ENCODE measurements at places on chromosomes 13 and 19.

DNA sequence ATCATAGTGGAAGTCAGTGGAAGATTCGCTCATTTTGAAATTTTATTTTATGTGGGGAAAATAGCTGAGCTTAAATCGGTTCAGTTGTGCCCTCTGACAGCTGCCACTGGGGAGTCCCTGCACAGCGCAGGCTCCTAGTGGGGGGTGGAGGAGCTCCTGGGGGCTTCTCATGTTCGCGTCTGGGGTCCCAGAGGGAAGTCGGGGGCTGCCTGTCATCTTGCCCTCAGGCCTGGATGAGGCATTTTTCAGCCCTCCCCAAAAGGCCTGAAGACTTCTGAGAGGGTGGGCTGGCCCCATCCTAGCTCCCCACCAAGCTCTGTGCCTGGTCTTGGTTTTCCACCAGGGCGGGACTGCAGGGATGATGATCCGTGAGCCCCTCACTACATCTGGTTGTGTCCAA lies 82.1 kb downstream of the CHST8 start:
- no peak for DNase-seq

GRCh38 chr13:112058941-112059340 lies 8.0 kb upstream of the SOX1 start:
- DNase-seq = no peak

DNA sequence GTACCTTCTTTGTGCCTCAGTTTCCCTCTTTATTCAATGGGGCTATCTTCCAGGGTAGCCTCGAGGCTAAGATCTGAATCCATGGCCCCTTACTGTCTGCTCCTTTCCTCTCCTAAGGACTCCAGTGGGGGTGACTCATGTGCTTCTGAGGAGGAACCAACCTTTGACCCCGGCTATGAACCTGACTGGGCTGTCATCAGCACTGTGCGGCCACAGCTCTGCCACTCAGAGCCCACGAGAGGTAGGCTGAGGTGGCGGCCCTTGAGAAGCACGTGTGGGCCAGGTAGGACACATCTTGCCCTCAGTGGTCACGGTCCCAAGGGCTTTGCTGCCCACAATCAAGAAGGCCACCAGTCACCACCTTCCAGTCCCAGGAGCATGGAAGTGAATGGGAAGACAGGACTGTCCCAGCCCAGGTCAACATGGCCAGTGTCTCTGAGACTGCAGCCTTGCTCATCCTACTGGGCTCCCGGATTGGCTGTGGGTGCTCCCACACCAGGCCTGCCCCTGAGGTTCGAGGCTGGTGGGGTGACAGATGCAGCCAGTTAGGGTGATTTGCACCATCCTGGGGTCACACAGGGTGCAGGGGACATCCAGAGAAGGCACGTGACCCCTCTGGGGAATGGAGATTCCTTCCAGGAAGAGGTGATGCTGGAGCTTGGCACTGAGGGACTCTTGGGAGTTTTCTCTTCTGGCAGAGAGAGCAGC lies 2.8 kb downstream of the TBC1D17 start:
- no peak for DNase-seq

DNA sequence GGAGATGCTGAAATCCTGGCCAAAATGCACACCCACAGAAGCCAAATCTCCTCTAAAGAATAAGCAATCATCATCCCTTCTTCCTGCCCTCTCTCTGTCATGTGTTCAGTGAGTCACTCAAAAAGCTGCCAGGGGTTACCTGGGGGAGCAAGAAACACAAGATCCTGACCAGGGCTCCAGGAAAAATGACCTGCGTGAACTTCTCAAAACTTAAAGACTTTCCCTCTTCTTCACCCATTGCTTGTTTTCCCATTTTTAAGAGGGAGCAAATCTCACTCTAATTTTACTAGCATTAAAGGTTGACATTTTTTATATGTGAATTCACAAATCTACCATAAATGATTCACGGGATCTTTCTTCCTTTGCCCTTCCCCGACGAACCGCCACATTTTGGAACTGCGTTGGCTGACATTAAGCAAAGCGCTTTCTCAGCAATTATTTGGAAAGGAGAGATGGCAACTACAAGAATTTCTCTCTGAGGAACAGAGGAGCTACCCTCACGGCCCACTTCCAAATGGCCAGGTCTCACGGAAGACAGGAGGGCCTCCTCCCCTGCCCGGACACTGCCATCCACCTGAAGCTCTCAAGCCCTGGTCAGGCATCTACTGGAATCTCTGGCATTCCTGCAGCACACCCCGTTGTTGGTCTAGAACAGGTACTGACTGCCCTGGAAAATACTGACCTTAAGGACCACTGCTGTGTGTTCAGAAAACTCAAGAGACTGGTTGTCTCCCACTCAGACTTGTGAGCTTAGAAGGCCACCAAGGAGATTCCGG lies 14.2 kb downstream of the TSHZ3 start:
- no peak for DNase-seq

DNA sequence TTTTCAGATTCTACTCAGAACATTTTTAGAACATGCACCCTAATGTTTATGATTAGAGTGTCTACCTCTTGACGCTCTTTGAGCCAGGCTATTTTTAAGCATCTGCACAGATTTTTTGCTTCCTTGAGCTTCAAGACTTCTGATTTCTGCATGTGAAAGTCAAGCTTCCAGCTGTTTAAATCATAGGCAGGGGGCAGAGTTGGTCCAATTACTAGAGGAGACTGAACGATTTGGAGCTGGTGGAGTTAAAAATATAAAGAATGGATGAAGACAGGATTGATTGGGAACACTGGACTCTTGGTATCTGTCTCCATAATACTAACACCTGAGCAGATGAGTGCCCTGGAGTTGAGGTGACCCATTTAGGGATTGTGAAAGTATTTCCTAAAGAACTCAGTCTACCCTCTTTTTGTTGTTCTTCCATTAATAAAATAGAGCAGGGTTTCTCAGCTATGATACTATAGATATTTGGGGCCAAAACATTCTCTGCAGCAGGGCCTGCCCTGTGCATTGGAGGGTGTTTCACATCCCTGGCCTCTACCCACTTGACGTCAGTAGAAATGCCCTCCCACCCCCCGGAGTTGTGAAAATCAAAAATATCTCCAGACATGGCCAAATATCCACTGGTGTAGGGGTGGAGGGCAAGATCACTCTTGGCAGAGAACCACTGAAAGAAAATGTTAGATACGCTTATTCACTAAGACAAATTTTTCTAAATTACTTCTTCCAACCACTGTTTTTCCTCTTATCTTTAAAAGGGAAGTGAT lies 160.1 kb downstream of the COG6 start:
- DNase-seq = no peak

DNA sequence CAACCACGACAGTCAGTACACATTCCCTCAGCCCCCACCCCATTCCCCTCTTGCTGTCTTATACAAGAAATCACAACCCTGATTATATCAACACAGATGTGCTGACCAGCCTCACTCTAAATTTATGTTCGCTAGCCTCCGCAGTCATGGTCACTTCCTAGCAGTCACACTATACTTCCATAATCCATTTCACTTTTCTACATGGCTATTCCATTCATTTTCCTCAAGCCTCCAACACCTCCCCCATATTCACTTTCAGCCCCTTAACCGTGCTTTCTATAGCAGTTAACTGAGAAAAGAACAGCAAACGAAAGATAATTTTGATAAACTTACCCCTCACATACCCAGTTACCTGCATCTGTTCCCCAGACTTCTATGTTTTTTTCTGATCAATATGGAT lies 8.4 kb downstream of the LSM14A start:
- DNase-seq = no peak

DNA sequence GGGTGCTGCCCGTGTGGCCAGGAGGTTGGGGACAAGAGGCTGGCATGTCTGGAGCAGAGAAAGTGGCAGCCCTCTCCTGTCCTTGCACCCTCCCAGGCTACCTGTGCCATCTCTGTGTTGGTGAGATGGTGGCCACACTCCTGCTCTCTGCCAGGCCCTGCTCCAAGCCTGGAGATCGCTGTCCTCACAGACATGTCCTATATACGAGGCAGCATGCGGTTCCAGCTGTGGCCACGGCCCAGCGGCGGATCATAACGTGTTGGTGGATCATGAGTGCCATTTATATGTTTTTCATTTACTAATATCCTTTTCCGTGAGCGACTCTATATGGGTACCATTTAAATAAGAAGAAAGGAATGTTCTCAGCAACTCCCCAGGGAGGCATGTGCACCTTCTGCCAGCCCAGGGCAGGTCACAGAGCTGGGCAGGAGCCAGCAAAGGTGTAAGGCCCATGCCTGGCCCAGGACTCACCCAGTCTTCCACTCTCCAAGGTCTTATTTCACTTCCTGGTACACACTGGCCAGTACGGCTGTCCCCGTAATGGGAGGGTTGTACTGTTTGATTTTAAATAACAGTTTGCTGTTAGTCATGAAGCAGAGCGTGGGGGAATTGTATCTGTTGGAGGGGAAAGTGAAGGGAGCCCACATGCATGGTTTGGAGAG lies 47.2 kb upstream of the LDLR start:
- DNase-seq = no peak

DNA sequence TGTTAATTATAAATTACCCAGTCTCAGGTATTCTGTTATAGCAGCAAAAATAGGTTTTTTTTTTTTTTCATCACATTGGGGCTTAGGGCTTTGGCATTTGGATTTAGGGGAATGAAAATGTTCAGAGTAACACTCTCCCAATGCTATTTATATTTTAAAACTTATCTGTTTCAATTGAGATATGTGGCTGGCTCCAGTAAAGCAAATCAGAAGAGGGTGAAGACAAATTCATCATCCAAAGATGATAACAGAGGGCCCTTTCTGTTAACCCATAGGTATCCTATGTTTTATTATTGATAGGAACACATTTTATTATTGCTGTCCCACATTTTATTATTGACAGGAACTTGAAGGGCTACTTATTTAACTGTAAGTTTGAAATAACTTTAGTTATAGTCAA lies 20.5 kb upstream of the TNFRSF19 start:
- no peak for DNase-seq

DNA sequence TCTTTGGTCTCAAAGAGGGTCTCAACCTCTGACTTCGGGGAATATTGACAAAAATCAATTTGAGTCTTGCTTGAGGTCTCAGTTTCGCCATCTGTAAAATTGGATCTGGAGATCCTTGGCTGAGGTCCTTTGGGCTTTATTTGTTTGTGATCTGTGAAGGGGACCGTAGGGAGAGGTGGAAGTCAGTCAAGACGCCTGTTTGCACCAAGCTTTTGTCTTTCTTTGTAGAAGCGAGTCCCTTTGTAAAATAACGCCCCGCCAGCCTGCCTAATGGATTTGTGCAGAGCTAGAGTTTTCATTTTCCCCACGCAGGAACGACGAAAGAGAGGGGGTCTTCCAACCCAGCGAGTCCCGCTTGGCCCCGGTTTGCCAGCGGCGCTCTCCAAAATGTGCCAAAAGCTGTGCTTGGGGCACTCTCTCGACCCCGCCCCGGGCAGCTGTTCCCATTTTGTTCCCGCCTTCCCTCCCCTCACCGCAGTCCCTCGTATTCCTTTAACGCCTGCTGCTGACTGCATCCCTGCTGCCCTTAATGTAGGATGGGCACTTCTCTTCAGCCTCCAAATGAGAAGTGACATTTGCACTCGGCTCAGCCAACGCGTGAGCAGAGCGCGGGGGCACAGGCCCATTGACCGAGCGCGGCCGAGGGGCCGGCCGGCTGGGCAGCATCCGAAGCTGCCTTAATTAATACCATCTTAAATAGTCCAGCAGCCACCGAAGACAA lies 13.0 kb downstream of the ZIC5 start:
- DNase-seq = no peak

- no peak for DNase-seq
These were observed 295.7 kb downstream of the MYO16 start for GRCh38 chr13:108925070-108925469.

DNA sequence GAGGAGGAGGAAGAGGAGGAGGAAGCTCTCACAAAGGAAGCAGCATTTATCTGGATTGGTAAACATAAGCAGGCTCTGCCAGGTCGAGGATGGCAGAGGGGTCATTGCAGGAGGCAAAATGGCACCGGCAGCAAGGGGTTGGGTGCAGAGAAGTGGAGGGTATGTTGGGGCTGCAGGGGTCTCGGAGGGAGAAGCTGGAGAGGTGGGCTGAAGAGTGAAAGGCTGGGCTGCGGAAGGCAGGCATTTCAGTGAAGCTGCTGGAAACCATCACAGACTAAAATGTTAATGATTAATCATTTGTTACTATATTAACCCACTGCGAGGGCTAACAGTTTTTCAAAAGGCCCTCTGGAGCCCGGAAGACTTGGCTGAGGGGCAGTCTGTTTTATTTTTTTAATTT lies 24.6 kb downstream of the TPT1 start:
- DNase-seq = no peak

GRCh38 chr19:8592231-8593009 lies 15.2 kb upstream of the MYO1F start:
- peak; percentile 64 for DNase-seq

DNA sequence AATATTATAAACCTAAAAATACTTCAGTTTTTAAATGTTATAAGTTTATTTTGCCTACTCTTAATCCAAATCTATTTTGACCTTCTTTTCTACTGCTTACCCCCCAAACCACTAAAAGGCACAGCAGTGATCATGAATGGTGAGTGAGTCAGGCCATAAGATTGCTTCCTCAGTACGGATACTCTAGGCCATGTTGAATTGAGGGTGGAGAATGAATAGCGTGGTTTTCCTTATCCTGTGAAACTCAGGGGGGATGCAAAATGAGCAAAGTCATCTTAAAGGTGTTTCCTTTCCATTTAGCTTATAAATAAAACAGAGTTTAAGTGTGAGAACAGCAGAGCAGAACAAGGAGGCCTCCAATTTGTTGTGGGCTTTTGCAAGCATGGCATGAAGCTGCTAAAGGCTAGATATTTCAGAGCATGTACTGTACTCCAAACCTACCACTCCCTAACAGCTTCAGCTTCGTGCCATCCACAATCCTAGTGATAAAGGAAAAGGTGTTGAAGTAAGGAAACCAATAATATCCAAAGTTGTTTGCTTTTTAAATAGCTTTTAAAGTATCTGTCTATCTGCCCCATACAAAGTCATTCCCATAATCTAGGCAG lies 25.0 kb downstream of the SERPINE3 start:
- DNase-seq = no peak

GRCh38 chr19:46265217-46265828 lies 31.5 kb upstream of the HIF3A start:
- no peak for DNase-seq

DNA sequence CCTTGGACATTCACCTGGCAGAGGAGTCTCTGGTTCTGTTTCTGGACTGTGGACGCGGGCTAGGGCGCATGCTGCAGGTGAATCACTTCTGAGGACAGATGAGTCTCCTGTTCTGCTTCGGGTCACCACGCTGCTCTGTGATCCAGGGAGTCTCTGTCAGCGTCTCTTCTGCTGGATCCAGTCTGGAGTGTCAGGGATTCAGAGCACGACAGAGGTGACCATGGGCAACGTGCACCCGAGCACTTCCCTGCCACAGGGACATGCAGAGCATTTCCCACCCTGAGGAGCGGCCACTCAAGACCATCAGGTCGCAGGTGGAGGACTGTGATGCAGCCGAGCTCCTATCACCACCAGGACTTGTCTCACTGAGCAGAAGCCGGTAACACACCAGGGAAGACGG lies 24.4 kb upstream of the LILRA2 start:
- no peak for DNase-seq

- no peak for DNase-seq
These were observed 3.4 kb downstream of the NAPSA start for GRCh38 chr19:50362030-50362412.

- no peak for DNase-seq
These were observed 719.1 kb downstream of the UQCRFS1 start for GRCh38 chr19:28493884-28494283.
